H4 (cell line): ENCODE measurements at places on chromosomes 7 and 10. TPM values are rescaled to one million over a fixed set of nuclear protein-coding genes. Genes with fewer than 3 reads are reported as not detected.

The PSTK gene
- 11.8 and 12.7 TPM in 2 replicates for total RNA-seq

The OTUD1 gene
- 0.49 and 1.3 TPM in 2 replicates for total RNA-seq

The MRC1 gene
- total RNA-seq, result not detected in 2 replicates

The ZNF365 gene
- total RNA-seq, result 0.85 and 2.6 TPM in 2 replicates

The AGR2 gene
- not detected in 2 replicates for total RNA-seq

The SPDYE2 gene
- not detected in 2 replicates for total RNA-seq

The SYT15 gene
- 0.17 and 3.0 TPM in 2 replicates for total RNA-seq

The GRID2IP gene
- not detected in 2 replicates for total RNA-seq

The HTR7 gene
- total RNA-seq, result 23.6 and 27.7 TPM in 2 replicates

DNA sequence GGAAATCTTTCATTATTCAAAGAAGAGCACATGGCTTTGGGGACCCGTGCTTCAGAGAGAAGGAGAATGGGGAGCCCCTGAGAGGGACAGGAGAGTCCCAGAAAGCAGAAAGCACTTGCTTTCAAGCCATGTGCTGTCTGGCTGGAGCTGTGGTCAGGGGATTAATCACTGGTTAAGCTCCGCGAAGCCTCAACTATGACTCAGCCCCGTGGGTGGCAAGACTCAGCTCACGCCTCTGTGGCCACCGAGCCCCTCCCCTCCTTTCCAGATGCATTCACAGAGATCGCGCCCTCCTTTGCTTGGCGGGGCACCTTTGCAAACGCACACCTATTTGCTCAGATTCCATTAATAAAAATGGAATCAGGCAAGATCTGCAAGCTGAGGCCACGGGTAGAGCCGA, 202.9 kb upstream of the TCERG1L start:
- DNase-seq, result no peak

GRCh38 chr7:156611014-156612010, 29.3 kb upstream of the RNF32 start:
- no peak for DNase-seq

GRCh38 chr7:39069896-39070881, 92.5 kb downstream of the POU6F2 start:
- DNase-seq, result no peak

- DNase-seq, result no peak
These were observed 23.8 kb downstream of the DIP2C start for GRCh38 chr10:665579-666091.

- peak; percentile 28 for DNase-seq
These were observed at the start of gene ASB13 for GRCh38 chr10:5666008-5666840. ASB13 (minus strand) TSS chr10:5666595; CDS start chr10:5666551, 44 bp downstream.

- no peak for DNase-seq
These were observed 77.0 kb downstream of the SNX13 start for GRCh38 chr7:17863095-17863808.

DNA sequence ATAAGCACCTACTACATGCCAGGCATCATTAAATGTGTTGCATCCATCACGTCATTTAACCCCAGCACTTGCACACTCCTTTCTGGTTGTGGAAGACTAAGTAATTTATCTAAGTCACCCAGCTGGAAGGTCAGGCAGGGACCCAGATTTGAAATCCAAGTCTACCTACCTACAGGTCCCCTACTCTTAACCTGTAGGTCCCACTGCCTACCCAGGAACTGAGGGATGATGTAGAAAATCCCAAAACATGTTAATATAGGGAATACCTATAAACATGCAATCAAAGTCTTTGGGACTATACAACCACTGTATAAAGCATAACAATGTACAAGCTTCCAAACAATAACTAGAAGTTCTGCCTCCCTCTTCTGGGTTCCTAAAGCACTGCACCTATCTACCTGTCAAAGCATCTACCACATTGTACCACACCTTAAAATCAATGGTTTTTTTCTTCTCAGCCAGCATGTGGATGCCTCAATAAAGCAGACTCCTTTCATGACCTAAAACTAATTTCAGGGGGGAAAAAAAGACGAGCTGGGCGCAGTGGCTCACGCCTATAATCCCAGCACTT, 5.6 kb downstream of the IL6 start:
- no peak for DNase-seq

DNA sequence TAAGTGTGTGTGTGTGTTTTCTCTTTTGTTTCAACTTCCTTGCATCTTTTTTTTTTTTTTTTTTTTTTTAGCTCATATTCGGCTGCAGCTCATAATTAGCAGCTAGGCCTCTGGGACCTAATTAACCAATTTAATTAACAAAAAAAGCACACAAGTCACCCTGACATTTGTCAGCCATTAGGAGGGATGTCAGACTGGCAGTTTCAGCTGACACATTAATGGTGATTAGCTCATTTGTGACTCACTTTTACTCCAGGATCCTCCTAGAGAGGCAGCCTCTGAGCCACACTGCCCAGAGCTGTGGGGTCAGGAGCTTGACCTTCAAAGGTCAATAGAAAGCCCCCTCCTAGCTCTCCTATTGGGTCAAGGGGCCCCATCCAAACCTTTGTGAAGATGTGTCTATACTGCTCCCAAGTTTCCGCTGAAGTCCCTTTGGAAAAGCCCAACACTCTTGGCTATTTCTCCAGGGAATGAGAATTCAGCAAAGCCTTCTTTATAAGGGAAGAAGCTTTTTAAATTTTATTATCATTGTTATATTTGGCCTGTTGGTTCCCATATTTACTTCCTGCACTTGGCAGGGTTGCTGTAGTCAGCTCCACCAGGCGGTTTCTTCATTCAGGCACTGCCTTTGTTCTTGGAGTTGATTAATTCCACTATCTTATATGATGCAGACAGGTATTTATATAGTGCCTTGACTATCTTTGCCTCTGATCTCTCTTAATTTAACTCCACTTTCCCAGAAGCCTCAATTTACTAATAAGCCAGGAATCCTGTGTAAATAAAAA, 109.5 kb upstream of the HABP2 start:
- DNase-seq, result no peak

- DNase-seq, result no peak
These were observed 218.7 kb upstream of the AOAH start for GRCh38 chr7:36942955-36943354.

GRCh38 chr10:42983591-42983990, 93.3 kb upstream of the RET start:
- DNase-seq, result no peak

DNA sequence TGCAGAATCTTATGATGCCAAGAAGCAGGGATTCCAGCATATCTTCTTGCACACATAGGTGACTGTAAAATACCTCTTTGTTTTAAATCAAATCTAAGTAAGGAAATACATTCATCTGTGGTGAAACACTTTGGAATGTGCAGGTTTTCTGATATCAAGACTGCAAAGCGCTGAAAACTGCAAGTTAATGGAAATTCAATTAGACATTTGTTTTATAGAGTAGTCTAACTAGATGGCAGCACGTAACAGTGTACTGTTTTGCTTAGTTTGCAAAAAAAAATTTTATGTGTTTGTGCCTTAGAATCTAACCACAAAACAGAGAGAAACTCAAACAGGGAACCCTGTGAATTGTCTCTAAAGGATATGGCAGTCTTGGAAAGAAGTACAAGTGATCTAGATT, 259.2 kb downstream of the HDAC9 start:
- DNase-seq, result peak; percentile 52

- no peak for DNase-seq
These were observed 91.1 kb upstream of the DDC start for GRCh38 chr7:50656141-50656895.

- DNase-seq, result peak; percentile 67
These were observed 113.6 kb upstream of the SEM1 start for GRCh38 chr7:96823274-96823673.

DNA sequence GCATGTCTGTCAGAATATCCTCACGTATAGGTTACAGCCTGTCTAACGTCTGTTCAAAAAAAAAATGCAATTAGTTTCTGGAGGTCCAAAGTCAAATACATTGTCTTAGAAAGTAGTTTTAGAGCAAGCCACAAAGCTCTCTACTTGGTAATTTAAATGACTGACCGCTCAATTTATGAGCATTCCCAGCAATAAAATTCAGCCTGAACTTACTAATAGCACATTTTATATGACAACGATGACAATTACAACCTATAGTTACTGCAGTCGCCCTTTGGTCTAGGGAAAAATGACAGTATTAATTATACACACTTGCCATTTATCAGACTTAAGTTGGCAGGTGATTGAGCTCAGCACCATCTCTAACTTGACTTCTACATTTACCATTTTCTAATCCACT, 425.8 kb upstream of the STEAP1 start:
- no peak for DNase-seq

DNA sequence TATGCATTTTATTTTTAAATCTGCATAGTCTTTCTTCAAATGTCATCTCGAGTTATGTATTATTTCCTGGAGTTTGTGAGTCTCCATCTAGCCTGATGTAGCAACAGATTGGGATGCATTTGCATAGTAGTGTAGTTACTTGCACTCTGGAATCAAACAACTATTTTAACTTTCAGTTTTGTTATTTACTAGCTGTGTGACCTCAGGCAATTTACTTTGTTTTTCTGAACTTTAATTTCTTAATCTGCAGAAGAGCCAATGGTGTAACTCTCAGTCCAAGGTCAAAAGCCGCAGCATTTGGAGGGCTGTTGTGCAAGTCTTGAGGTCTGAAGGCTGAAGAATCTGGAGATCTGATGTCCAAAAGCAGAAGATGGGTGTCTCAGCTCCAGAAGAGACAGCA, 175.8 kb upstream of the SORCS1 start:
- DNase-seq, result peak; percentile 4

GRCh38 chr10:112816033-112816430, 134.0 kb upstream of the TCF7L2 start:
- DNase-seq, result no peak

DNA sequence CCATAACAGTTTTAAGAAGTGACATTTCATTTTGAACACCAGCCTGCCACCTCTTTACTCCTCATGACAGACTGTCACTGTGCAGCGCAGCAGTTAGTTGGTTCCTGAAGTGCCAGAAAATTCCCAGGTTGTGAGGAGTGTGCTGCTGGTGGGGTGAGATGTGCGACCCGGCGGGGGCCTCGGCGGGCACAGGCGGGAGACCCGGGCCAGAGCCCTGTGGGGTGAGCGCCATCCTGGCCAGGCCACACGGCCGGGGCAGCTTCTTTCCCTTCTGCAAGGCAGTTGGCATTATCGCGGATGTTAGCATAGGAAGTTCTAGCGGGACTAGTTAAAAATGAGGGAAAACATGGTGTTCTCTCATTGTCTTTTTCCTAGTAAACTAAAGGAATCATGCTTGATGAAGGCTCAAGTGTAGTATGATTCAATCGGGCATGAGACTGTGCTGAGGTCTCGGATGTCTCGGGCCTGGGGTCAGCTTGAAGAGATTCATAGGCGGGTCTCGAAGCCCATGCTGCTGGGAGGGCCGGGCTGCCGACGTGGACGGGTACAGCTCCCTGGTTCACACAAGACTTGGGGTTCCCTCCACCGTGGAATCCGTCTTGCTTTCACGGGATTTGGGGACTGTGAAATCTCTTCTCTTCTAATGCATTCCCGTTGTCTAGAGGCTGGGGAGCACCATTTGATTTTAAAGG, 56.1 kb downstream of the MGMT start:
- DNase-seq, result no peak

DNA sequence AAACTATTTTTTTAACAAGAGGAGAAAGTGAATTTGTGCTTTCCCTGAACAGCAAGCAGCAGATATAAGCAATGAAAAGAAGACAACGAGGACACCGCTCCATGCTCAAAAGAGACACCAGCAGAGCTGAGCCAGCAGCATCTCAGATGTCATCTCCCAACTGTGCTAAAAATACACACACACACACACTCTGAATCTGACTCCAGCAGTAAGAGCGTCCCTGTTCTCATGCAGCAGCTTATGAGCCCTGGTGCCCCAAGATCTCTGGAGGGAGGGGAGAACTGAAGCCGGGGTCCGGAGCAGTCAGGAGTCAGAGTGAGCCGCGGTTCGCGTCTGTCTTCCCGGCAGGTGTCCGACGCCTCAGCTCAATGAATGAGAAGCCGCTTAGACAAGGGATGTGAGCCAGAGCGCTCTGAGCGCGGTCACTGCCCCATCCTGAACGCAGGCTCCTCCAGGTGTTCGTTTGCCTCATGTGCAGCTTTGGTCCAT, 49.2 kb downstream of the SVIL start:
- no peak for DNase-seq
